ENCODE measurements at places on chromosomes 7 and 10.
A peak's percentile ranks its signal among the peaks of the same experiment; 100 is the strongest.

DNA sequence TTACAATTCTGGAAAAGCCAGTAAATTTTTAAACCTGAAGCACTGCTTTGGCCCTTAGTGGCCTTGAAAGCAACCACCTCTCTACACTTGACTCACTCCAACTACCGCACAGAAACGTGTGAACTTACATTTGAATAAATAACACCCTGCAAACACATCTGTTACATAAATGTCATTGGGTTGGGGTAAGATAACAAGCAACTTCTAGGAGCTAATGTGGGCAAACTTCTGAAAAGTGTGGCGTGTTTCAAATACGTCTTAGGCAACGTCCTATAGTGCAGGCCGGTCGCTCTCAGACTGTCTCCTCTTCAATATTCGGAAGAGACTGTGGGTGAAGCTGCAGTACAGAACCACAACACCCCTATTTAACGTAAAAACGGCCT is 474 bp downstream of the ORC5 start:
- peak; percentile 33 for DNase-seq

DNA sequence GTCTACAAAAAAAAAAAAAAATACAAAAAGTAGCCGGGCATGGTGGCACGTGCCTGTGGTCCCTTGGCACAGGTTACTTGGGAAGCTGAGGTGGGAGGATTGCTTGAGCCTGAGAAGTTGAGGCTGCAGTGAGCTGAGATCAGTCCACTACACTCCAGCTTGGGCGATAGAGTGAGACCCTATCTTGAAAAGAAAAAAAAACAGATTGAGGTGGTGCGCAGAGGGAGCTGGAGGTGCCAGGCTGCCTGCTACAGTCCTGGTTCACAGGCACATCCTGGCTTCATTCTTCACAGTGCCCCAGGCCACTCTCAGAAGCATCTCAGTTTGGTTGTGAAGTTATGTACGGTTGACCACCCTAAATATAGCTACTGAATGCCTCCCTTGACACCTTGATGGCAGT is 4.8 kb downstream of the MMP21 start:
- DNase-seq: no peak

DNA sequence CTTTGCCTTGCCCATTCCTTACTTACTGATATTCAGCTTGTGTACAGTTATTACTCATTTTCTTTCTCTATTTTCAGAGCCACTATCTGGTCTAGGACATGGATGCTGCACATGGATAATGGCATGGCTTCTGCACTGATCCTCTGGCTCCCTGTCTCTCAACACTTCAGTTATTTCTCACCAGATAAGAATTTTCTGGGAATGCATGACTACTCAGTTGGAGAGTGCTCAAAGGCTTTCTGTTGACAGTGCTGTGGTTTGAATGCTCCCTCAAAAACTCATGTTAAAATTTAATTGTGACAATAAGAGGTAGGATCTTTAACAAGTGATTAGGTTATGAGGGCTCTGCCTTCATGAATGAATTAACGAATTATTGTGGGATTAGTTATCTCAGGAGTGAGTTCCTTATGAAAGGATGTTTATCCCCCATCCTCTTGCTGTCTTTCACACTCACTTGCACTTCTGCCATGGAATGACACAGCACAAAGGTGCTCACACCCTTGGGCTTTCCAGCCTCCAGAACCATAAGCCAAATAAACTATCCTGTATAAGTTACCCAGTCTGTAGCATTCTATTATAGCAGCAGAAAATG is 16.1 kb upstream of the PIK3CG start:
- DNase-seq: no peak

GRCh38 chr10:88190123-88190522 is 326.7 kb downstream of the PTEN start:
- DNase-seq: no peak

GRCh38 chr7:15687546-15688278 is 1.2 kb upstream of the MEOX2 start:
- no peak for DNase-seq

GRCh38 chr10:130577039-130577438 is 440.8 kb downstream of the GLRX3 start:
- no peak for DNase-seq

DNA sequence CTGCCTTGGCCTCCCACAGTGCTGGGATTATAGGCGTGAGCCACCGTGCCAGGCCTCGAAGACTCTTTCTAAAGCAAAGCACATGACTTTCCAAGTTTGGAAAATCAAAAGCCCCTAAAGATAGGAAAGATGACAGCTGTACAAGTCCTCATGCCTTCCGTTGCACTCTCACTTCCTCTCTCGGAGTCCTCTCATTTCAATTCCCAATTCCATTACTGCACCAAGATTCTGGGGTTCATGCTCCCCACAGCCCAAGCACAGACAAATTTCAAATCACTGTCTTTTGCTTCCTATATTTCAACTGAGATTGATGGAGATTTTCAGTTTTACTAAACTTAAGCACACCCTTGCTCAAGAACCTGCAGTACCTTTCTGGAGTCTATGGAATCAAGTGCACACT is 10.9 kb upstream of the PLAU start:
- peak; percentile 57 for DNase-seq

DNA sequence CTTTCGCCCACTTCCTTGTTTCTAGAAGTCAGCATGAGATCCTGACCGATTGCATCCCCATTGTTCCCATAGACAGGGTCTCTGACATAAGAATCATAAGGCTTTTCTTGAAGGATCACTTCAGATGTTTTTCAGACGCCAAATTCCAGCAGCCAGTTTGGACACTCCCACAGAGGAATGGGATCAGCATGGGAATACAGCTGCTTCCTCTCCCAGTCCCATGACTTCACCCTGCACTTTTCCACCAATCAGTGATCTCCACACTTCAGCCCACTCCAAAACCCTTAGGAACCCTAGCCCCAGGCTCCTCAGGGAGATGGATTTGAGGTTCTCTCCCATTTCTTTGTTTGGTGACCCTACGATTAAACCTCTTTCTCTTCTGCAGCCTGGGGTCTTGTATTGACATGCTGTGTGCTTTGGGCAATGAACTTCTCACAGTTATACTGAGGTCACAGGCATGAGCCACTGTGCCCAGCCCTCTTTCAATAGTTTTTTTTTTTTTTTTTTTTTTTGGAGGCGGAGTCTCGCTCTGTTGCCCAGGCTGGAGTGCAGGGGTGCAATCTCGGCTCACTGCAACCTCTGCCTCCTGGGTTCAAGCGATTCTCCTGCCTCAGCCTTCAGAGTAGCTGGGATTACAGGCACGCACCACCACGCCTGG is 52.8 kb upstream of the CHST3 start:
- no peak for DNase-seq

- no peak for DNase-seq
These were observed 137.6 kb upstream of the THSD7A start for GRCh38 chr7:11969643-11970042.

DNA sequence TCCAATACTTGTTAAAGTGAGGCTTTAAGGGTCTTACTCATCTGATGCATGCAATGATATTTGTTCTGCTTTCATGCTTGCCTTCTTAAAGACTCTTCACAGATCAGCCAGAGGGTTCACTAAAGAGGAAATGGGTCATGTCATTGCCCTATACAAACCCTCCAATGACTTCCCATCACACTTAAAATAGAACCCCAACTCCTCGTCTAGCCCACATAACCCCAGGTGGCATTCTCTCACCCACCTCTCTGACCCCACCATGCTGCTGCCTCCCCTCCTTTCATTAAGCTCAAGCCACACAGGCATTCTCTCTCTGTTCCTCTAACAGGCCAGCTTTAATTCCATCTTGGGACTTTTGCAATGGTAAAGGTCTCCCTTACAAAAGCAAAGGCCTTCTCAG is 253.6 kb downstream of the GRID1 start:
- DNase-seq: no peak

- DNase-seq: no peak
These were observed 692.6 kb downstream of the SUGCT start for GRCh38 chr7:40827222-40828085.

GRCh38 chr7:12715372-12716133 is 28.1 kb downstream of the ARL4A start:
- DNase-seq: peak; percentile 92

All from suppressor macrophage (primary cell).